ENCODE measurements at places on chromosomes 1 and 21.

DNA sequence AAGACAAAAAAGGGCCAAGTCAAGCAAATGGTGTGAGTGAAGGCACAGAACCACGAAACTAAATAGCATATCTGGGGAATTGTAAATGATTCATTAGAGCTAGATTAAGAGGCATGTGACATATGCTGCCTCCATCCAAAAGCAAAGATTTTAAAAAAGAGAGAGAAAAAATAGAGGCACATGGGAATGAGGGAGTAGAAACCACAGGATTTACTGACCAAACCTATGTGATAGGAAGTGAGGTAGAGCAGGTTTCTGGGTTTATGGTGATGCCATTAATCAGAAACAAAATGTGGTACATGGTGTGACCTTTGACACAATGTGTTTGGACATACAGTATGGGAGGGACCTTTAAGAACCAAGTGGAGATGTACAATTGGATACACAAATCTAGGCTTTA lies 13.6 kb downstream of the C1orf52 start:
- DNase-seq, result no peak

GRCh38 chr1:246293366-246294121 lies 213.5 kb downstream of the SMYD3 start:
- DNase-seq, result no peak

- no peak for DNase-seq
Observed at GRCh38 chr1:115839029-115839678, 1.8 kb downstream of the NHLH2 start.

DNA sequence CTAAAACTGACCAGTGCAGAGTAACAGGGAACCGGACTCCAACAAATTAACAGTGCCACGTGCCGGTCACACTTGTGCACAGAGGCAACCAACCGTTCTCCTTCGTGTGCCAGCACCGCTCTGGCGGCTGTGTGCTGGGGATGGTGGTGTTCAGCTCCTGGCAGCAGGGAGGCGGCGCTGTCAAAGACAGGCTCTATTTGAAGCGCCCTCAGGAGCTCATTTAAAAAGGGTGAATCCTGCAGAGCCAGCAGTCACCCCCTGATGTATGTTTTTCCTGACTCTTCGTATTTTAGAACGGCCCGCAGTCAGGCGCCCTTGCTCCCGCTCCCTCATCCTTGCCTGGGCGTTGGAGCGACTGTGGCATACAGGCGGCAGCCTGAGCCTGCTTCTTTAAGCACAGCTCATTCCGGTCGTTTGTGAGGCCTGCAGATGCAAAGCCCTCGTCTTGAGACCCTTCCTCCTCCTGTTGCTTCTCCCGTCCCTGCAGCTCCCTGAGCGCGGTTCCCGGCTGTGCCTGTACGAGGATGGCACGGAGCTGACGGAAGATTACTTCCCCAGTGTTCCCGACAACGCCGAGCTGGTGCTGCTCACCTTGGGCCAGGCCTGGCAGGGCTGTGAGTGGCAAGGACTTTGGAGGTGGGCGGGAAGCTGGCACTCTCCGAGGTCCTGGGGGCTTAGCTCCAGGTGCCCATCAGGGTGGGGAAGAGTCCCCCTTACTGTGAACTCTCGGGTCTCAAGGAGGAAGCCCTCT lies 1.1 kb downstream of the DFFB start:
- no peak for DNase-seq

GRCh38 chr1:9413877-9414213 lies 121.2 kb downstream of the SPSB1 start:
- no peak for DNase-seq

- DNase-seq, result peak; percentile 68
Observed at GRCh38 chr1:16243936-16244649, 7.1 kb upstream of the CPLANE2 start.

- DNase-seq, result no peak
Observed at GRCh38 chr1:24878045-24878444, 52.0 kb downstream of the RUNX3 start.

GRCh38 chr21:43608225-43608624 lies 51.1 kb downstream of the HSF2BP start:
- no peak for DNase-seq

GRCh38 chr1:23718482-23718881 lies 24.8 kb upstream of the ELOA start:
- DNase-seq, result peak; percentile 47

DNA sequence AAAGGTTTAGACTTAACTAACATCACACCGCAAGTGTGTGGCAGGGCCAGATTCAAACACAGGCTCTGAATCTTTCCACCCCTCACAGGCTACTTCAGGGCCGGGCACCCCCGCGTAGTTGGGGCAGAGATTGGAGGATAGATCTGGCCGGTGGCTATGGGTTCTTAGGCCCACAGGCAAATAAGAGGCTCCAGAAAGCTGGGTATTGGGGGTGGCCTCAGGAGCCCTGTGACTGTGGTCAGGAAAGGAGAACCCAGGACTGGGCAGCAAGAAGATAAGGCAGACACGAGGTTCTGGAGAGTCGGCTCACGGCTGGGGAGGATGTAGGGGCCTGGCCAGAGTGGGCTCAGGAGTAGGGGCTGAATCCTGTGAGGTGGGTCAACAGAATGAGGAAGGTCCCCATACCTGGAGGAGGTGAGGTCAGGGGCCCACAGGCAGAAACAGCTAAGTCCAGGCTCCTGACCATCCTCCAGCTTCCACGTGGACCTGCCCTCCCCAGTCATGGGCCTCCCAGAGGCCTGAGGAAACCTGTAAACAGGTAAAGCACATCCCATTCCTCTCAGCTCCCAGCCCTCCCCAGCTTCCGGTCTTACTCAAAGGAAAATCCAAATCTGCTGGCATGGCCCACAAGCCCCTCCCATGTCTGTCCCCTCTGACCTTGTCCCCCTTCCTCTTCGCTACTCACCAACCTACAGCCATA lies 306.2 kb downstream of the MATN1 start:
- no peak for DNase-seq

DNA sequence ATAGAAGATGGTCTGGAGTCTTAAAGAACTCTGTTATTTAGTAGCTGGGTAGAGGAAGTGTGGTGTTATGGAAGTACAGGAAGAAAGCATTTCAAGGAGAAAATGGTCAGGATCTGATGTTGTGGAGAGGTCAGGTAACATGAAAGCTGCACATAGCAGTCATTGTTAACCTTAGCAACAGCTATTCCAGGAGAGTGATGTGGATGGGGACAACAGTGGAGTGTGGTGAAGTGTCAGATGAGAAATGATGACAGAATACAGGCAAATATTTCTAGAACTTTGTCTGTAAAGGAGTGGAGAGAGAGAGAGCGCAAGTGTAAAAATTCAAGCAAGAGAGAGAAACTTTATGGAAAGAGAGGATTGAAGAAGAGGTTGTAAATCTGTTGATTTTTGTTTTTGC lies 15.6 kb downstream of the TLCD4 start:
- DNase-seq, result no peak

- no peak for DNase-seq
Observed at GRCh38 chr1:116716391-116716790, 37.8 kb upstream of the CD2 start.

GRCh38 chr1:231376101-231376500 lies 38.0 kb downstream of the SPRTN start:
- no peak for DNase-seq

DNA sequence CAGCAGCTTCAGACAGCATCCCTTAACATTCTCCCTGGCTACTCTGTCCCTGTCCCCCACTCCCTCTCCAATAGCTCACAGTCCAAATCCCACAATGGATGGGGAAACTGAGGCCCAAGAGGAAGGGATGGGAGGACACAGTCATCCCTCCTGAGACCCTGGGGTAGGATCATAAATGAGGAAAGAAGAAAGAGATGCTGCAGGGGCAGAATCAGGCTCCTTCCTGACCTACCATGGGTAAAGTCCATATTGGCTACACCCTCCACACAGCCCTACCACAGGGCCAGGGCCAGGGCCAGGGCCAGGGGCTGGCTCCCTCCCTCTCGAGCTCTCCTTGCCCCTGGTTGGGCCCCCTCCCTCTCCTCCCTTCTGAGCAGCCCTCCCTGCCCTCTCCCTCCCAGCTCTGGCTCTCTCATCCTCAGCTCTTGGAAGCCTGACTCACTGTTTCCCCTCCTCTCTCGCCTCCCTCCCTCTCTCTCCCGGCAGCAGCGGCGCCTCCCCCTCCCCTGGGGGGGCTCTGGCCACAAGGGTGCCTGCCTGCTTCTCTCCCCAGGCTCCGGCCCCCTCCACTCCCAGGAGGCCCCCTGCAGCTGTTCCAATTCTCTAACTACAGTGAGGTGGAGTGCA lies 4.9 kb downstream of the AHDC1 start:
- DNase-seq, result no peak

GRCh38 chr1:13760921-13761320 lies 60.9 kb downstream of the PRDM2 start:
- DNase-seq, result no peak

GRCh38 chr21:34020005-34020847 lies 53.2 kb upstream of the MRPS6 start:
- DNase-seq, result peak; percentile 21

DNA sequence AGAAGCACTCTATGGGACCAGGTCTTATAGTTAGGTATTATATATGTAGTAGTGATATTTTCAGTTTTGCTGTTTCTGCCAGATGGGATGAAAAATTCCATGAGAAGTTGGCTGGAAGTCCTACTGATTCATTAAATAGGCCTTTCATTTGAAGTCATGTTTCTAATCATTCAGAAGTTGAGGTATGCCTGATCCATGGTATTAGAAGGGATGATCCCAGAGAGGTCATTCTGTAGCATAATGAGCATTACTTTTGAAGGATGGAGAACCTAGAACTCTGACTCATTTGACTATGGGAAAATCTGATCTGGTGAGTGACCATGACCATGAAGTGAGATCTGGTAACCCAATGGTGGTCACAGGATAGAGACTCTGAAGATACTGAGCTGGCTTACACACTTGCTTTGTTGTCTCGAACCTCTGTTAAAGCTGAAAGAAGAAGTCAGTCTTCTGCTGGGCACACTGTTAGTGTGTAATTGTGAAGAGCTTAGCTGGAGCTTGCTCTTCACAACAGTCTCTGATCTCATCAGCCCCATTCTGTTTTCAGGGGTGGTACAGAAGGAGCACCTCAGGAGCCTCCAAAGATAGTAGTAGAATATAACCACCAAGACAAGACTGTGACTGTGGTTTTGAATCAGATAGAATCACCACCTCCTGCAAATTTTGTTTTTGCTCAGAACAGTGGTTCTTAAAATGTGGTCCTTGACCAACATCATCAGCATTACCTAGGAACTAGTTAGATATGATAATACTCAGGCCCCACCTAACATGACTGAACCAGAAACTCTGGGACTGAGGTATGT lies 9.0 kb downstream of the MGST3 start:
- DNase-seq, result no peak

- DNase-seq, result peak; percentile 32
Observed at GRCh38 chr1:68175621-68176398, 56.5 kb downstream of the WLS start.

DNA sequence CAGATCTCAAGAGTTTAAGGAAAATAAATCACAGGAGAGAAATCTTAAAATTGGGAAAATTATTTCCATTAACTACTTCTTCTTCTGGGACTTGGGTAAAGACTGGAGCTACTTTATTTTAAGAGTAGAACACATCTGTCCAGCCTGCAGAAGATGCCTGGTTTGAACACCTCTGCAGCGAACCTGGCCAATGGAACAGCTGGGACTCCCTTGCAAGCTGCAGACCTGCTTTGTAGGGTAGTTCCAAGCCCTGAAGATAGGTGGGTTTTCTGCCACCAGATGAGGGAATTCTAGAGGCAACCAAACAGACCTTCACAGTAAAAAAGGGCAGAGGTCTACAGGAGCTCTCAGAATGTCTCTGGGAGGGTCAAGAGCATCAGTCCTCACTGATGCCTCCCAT lies 86.5 kb upstream of the CACNA1E start:
- DNase-seq, result no peak

GRCh38 chr1:241462391-241462790 lies 57.2 kb downstream of the FH start:
- DNase-seq, result no peak

GRCh38 chr1:116254776-116255175 lies 118.3 kb upstream of the ATP1A1 start:
- no peak for DNase-seq

DNA sequence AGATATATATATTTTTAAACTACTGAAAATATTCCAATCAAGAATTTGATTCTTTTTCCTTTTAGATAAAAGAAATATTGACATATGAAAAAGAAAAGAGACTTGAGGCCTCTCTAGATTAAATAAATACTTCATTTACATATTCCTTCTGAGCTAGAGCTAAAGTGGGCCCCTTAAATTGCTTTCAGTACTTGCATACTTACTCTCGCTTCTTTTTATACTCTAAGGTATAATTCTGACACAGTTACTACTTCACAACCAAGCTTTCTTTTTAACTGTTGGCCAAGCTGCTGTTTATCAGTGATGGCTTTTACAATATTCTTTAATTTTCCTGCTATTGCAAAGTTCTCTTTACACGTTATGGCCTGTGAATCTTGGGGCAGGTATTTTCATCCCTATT lies 24.6 kb downstream of the EXTL2 start:
- DNase-seq, result no peak

GRCh38 chr1:160538985-160539651 lies 16.1 kb upstream of the SLAMF6 start:
- DNase-seq, result no peak

GRCh38 chr1:198253259-198253658 lies 96.5 kb downstream of the NEK7 start:
- DNase-seq, result no peak

GRCh38 chr1:70509996-70510876 lies 99.2 kb downstream of the CTH start:
- peak; percentile 62 for DNase-seq

DNA sequence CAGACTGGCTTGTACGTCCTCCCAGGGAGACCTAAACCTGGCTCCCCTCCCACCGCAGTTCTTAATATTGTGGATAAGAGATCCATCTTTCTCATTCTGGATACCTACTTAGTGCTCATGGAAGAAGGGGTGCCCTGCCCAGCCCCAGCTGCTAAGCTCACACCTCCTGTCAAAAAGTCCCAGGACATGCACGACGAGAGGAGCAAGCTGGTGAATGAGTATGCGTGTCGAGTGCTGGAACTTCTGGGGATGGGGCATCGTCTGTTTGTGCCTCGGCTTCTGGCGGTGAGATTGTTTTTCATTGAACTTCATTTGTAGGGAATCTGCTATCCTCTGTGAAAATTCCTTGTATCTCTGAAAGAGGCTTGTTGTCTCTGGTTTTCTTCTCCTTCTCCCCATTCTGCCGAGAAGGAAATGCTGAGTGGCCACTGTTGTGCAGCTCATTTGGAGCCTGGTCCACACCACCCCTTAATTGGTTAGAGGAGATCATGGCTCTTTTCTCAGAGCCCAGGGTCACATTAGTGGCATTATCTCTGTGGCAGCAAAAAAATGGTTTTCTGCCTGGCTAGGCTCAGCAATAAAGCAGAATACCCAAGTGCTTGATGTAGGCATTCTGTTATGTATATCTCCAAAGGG lies 199.4 kb upstream of the CACYBP start:
- peak; percentile 5 for DNase-seq

GRCh38 chr1:19009882-19010321 lies 53.4 kb upstream of the IFFO2 start:
- no peak for DNase-seq

GRCh38 chr1:58422436-58422835 lies 124.1 kb downstream of the OMA1 start:
- DNase-seq, result no peak

DNA sequence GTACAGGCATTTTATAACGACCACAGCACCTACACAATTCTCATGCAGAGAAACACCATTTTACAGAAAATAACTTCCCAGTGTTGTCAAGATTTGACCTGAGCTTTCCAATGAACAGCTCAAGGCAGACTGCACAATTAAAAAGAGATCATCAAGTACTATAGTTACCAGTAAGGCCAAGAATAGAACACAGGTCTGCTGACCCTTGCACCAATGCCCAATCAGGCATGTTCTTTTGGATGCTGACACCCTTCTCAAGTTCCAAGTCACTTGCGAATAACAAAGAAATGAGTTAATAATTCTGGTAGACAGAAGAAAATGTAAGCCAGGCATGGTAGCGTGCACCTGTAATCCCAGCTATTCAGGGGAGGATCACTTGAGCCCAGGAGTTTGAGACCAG lies 101.9 kb downstream of the SLC45A1 start:
- no peak for DNase-seq
